ENCODE measurements at places on chromosomes 6 and 20. TPM values are rescaled to one million over a fixed set of nuclear protein-coding genes. Genes with fewer than 3 reads are reported as not detected.
A peak's percentile ranks its signal among the peaks of the same experiment; 100 is the strongest.

DNA sequence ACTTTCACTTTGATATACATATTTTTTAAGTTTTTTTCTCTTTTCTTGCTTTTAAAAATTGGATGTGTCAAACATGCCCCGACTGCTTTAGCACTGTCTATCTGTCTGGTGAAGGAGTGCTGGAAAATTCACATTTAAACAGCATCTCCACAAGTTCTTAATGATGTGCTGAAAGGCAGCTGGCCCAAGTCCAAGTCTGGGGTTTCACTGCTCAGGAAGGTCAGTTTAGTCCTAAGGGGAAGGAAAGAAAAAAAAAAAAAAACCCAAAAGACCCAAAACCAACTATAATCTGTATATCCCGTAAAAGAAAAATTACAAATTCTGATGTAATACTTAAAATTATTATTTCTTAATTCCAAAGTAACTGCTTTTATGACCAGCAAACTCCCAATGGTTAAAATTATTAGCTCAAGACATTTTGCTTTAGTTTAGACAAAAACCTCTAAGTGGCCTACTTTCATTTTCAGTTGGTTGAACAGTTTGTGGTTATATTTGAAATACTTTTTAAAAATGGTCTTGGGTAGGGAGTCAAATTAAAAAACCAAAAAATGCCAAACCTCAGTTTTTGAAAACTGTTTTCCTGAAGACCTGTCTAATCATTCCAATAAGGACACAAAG lies 79.5 kb upstream of the PREP start:
- DNase-seq = no peak

The KCNK5 gene
- total RNA-seq = 32.7 TPM

The BEND6 gene
- 1.8 TPM for total RNA-seq

The MUCL3 gene
- total RNA-seq = not detected

- DNase-seq = no peak
Measured at GRCh38 chr20:4068708-4069107, 53.4 kb upstream of the RNF24 start.

DNA sequence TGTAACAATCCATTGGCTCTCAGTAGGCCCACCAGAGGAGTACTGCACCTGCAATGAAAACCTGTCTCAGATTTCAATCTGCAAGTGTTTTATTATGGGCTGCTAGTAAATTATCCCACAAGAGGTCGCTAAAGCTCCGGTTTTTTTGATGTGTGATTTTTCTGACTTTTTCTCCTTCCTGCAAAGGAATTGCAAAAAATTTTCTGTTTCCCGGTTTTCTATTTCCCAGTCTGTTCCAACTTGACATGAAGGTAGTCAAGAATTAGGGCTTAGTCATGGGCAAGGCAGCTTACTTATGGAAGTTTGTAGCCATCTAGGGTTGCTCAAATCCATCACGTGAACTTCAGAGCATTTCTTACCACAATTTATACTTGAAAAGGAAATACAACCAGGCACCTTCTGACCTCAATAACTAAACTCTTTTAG lies 38.5 kb upstream of the AHI1 start:
- peak; percentile 12 for DNase-seq

GRCh38 chr20:19817017-19817416 lies 59.0 kb downstream of the RIN2 start:
- no peak for DNase-seq

The GGTLC1 gene
- not detected for total RNA-seq

- no peak for DNase-seq
Measured at GRCh38 chr6:138817799-138818198, 21.9 kb downstream of the ECT2L start.

The SLC22A2 gene
- not detected for total RNA-seq

GRCh38 chr6:16694781-16695578 lies 66.3 kb downstream of the ATXN1 start:
- no peak for DNase-seq

GRCh38 chr6:11433860-11434259 lies 103.7 kb upstream of the TMEM170B start:
- no peak for DNase-seq

The CYP24A1 gene
- total RNA-seq = 0.93 TPM

The RNASET2 gene
- 17.7 TPM for total RNA-seq

The BTN3A1 gene
- total RNA-seq = 12.7 TPM

DNA sequence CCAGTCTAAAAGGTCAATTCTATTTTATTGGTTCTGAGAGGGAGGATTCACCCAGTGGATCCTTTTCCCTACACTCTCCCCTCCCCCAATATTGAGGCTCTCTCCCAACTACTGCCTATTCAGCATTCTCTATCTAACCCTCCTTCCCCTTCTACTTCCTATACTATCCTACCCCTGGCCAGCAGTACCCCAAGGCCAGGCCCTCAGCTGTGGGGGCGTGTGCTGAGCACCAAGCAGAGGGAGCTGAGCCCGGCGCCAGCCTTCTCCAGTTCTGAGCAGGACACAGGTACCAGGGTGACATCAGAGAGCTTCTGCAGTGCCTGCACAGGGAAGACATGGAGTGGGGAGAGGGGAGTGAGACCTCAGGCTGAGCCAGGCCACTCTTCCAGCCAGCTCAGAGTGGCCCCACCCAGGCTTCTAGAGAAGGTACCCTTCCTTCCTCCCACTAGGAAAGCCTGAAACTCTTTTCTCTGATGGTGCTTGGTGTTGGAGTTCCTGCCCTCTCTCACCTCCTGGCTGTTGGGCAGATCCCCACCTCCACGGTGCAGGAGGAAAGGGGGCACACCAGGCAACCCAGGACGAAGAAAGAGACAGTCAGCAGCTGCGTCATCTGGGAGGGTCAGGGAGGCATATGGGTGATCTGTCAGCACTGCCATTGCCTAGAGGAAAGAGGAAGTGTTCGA lies 1.9 kb downstream of the DDAH2 start:
- DNase-seq = no peak

DNA sequence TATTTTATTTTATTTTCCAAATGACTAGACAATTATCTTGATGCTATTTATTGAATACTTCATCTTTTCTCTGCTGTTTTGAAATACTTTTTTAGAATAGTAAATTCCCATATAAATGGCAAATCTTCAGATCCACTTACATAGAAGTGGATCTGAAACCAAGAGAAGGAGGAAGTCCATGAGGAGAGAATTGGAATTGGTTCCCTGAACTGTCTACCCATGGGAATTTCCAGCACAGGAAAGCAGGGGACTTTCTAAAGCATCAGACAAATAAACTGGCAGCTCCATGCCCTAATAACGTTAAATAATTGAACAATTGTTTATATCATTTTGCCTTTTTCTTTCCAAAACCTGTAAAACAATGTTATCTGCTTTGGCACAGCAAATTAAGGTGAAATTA lies 47.1 kb upstream of the PNRC1 start:
- no peak for DNase-seq

DNA sequence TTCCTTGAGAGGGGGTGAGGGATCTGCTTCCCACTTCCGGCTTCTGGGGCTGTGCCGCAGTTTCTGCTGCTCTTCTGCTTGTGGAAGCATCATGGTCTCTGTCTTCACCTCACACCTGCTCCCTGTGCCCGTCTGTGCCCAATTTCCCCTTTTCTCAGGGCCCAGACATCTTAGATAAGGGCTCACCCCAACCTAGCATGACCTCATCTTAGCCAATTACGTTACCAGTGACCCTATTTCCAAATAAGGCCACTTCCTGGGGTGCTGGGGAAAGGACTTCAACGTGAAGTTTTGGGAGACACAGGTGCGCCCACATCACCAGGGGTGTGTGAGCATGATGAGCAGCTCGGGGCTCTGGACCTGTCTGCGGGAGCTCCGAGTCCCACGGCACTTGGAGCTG lies 20.7 kb upstream of the RBBP8NL start:
- no peak for DNase-seq

DNA sequence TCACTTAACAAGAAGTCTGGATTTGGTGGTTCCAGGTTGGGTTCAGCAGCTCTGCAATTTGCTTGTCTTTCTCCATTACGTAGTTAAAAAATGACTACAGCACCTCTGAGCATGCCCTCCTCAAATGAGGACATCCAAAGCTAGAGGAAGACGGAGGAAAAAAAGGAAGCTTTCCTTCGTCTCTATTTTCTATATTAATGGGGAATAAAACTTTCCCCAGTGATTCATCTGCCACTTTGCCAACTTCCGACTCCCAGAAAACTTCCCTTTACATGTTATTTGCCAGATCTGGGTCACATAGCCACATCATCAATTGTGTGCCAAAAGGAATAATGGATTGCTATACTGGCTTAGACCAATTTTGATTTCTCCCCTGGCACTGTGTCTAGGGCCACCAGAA lies 69.5 kb downstream of the ZFAND3 start:
- DNase-seq = no peak

The RIOK1 gene
- total RNA-seq = 31.1 TPM

DNA sequence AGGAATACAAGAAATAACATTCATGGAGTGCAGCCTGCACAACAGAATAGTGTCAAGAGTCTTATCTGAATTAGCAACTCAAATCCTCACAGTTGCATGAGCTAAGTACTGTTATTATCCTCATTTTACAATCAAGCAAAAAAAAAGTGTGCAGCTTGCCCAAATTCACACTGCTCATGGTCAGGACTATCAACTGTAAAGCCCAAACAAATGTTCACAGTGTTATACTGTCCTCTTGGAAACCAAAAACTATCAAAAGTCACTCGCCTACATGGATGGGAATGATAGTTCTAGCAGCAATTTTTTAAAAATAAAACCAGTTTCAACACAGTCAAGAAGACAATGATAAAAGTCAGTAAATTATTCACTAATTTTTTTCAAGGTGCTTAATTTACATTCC lies 114.6 kb upstream of the HSF2 start:
- DNase-seq = no peak

DNA sequence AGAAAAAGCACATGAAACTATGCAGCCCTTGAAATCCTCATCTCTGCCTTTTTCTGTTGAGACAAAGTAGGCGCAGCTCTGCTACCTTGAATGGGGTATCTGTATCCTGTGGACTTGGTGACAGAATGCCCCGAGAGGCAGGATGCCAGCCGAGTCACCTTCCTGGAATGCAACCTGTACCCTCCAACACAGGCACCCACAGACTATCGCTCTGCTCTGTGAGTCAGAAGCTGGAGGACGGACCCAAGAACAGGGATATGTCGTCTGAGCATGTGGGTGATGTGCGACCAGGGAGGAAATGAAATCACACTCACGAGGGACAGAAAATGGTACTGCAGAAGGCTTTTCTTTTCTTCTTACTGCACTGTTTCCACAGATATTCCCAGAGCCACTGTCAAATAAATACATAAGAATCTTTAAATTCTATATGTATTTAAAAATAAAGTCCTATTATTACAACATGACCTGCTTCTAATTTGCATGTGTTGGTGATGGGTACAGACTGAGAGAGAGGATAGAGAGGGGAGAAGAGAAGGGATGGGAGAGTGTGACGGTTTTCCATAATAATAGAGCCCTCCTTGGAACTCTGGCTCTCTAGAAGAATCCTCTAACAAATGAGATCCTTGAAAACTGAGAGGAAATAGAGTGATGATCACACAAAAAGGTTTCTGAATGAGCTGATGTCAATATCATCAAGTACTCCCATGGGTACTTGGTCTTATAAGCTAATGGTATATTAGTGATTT lies 308.1 kb downstream of the FOXC1 start:
- DNase-seq = no peak

GRCh38 chr6:6131492-6132109 lies 124.9 kb upstream of the NRN1 start:
- no peak for DNase-seq

GRCh38 chr6:75076009-75076408 lies 129.8 kb downstream of the COL12A1 start:
- DNase-seq = no peak

DNA sequence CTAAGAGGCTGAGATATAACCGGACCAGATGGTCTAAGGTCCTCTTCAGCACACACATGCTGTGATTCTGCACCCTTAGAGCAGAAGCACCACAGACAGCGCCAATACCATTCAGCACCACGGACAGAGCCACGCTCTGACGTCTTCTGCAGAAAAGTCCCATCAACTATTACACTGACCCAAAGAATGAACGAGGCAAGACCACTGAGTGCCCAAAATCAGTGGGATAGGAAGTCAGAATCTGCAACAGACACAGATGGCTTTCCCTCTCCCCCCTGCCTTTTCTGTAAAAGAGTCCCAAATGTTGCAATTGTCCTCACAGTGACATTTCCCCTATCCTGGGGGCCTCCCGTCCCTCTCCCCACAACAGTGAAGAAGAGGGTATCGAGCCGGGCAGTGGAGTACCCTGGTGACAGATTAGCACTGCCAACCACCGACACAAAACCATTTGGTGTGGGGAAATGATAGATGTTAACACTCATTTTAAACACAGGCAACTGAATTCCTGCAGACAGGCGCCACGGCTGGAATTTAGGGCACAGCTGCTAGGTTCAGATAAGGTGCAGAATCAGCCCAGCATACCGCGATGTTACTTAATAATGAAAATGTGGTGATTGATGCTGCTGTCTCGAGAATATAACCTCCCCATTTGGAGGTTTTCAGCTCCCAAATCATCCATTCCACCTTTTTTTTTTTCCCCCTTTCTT lies 66.6 kb upstream of the CTNNBL1 start:
- peak; percentile 72 for DNase-seq

DNA sequence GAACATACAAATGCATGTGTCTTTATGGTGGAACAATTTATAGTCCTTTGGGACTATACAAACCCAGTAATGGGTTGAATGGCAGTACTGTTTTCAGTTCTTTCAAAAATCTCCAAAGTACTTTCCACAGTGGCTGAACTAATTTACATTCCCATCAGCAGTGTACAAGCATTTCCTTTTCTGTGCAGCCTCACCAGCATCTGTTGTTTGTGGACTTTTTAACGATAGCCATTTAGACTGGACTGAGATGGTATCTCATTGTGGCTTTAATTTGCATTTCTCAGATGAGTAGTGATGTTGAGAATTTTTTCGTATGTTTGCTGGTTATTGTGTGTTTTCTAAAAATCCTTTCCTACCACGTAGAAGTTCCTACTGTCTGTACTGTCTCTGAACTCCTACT lies 327.2 kb upstream of the ZFP64 start:
- no peak for DNase-seq

DNA sequence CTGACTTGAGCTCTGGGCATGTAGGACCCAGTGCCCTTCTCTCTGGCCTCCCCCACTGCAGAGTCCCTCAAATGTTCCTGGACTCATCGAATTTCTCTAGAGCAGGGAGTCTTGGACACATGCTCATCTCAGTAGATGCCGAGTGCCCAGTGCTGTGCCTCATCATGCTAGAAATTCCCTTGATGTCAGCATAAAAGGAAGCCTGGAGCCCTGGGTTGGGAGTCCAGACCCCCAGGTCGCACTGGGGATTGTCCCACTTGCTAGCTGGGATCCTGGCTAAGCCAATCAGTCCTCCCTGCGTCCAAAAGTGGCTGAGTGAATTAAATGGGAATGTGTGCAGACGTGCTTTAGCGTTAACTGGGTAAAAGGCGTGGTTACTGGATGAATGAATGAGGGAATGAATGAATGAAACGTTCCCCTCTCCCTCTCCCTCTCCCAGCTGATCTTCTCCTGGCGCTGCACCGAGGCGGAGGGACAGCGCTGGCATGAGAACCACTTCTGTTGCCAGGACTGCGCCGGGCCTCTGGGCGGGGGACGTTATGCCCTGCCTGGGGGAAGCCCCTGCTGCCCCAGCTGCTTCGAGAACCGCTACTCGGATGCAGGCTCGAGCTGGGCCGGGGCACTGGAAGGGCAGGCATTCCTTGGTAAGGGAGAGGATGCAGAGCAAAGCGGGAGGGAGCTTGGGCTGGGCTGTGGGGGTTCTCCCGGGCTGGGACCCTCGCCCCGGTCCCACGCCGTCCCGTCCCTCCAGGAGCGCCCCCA lies 1.6 kb upstream of the TOMM6 start:
- DNase-seq = no peak

GRCh38 chr6:51094271-51094670 lies 275.6 kb downstream of the TFAP2B start:
- no peak for DNase-seq

The WFDC10B gene
- total RNA-seq = not detected

GRCh38 chr20:31663524-31663837 lies 25.8 kb downstream of the COX4I2 start:
- no peak for DNase-seq
